ENCODE measurements at places on chromosomes 1 and 21. TPM values are rescaled to one million over a fixed set of nuclear protein-coding genes. Genes with fewer than 3 reads are reported as not detected.

DNA sequence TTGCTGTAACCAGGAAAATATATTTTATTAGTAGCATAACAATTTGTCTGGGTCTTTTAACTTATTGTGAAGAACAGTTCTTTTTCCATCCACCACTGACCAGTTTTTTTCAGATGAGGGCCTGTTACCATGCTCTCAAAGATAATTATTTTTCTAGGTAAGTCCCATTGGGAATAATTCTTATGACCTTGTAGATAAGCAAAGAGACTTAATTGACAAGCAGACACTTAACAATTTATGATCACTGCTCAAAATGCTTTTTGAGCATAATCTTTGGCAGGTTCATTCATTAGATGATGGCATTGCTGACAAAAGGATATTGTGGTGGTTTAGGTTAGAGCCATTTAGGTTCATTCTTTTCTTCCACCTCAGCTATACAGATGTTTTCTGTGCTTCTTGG is 6.6 kb downstream of the SNX27 start:
- DNase-seq, result no peak

Gene PLA2G2C
- not detected for total RNA-seq

DNA sequence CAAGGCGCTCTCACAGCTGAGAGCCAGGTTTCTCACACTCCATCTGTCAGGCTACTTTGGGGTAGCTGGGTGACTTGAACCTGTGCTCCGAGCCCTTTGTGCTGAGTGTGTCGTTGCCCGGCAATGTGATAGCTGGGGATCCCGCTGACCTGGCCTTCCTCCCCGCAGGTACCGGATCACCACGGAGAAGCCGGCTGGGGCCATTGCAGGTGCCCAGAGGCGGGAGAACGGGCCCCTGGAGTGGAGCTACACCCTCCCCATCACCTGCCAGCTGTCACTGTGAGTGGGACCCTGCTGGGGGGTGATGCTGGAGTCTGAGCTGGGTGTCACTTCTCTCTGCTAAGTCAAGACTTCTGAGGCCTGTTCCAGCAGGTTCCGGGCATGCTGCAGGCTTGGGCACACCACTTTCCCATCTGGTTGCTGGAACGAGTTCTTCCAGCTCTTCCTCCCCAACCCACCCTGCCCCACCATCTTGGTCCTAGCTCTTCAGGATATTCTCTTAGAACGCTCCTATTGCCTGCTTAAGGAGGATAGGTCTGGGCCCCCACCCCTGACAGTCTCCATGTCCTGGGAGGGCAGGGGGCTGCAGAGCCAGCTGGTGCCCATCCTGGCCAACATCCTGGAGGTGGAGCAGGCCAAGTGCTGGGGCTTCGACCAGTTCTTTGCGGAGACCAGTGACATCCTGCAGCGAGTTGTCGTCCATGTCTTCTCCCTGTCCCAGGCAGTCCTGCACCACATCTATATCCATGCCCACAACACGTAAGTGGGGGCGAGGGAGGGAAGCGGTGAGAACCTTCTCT is 7.5 kb downstream of the IKBKE start:
- no peak for DNase-seq

DNA sequence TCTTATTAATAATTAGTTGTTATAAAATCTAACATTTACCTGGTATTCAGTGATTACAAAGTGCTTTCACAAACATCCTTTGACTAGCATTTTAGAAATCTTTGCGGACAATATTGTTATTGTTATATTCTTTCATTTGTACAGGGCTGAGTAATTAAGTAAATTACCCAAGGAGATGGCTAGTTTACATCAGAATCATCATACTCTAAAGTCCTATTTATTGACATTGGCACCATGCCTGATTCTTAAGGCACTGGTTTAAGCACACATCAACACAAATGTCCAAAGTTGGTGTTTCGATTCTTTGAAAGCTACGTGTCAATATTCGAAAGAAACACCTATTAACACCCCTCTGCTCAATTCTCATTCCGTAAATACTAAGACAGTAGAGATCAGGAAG is 424.6 kb upstream of the CHRM3 start:
- DNase-seq, result no peak

DNA sequence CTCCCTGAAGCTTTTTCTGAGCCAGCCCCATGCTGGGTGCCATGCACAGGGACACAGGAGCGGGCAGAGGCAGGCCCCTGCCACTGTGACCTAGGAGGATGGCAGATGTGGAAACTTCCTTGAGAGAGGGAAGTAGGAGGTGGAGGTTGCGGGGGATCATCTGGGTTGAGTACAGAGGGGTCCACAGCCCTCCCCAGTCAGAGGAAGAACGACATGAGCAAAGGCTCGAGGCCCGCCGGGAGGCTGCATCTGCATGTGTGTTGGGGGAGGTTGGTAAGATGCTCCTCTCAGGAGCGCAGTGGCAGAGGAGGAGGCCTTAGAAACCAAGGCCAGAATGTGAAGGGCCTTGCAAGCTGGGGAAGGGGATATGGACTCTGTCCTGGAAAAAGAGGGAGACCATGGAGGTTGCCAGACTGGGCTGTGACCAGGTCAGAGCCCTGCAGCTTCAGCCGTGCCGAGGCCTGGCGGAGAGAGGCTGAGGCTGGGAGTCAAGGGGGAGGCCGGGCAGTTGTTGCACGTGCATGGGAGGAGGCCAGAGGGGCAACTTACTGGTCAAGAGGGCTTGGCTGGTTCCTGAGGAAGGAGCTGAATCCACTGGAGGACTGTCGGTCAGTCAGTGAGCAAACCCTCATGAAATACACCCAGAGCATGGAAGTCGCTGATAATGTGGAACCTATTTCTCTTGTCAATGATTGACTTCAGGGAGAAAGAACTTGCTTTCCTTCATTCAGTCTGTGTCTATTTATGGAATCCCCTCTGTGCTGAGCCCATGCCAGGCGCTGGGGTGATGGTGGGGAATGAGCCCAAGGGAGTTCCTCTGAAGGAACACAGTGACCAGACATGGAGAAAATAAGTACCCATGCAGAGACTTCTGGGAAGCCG is 31.7 kb downstream of the A3GALT2 start:
- DNase-seq, result no peak

Gene ZMYND12
- not detected for total RNA-seq

- peak; percentile 11 for DNase-seq
Observed at GRCh38 chr1:185533596-185533995, 200.6 kb upstream of the HMCN1 start.

GRCh38 chr1:94926126-94926914 is 590 bp downstream of the CNN3 start:
- peak; percentile 53 for DNase-seq

DNA sequence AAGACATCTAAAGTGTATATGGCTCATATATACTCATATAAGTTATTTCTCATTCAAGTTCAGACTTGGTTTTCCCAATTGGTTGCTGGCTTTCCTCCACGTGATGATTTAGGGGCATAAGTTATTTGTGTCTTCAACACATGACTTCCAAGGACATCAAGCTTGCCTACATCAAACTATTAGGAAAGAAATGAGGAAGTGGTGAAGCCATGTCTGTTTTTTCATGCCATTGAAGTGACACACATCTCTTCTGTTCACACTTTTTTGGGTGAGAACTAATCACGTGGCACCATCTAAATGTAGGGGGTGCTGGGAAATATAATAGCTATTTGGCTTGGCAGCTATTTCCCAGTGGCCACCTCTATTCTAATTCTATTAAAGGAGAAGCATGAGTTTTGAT is 282.1 kb downstream of the OMA1 start:
- DNase-seq, result no peak

DNA sequence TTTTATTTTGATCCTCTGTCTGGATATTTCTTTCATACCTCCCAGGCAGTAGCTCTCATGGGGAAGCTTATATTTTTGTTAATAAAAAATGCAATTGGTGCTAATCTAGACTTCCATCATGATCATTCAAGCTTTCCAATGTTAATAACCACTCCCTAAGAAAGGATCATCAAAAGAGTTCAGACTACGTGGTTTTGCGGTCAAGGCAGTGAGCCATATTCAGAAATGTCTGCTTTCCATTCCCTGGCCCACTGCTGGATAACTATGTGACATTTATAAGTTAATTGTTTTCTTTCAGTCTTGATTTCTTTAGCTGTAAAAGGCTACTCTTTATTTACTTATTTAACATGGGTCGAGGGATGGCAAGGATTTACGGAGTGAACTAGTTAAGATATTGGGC is 414.6 kb downstream of the LMO4 start:
- DNase-seq, result no peak

DNA sequence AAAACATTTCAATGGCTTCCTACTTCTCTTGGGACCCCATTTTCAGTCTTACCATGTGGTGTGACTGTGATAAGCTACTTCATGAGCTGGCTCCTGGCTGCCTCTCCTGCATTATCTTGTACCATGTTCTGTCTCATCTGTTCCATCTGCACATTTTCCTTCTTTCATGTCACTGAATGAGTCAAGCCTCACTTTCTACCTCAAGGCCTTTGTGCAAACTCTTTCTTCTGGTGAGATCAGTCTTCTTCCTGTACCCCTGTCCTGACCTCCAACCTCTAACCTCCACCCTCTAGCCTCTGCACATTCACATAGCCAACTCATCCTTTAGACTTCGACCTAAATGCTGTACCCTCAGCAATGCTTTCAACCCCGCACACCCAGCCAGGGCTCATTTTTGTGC is 9.6 kb upstream of the FAM78B start:
- DNase-seq, result no peak

GRCh38 chr1:91997607-91998195 is 32.1 kb upstream of the EPHX4 start:
- peak; percentile 68 for DNase-seq

DNA sequence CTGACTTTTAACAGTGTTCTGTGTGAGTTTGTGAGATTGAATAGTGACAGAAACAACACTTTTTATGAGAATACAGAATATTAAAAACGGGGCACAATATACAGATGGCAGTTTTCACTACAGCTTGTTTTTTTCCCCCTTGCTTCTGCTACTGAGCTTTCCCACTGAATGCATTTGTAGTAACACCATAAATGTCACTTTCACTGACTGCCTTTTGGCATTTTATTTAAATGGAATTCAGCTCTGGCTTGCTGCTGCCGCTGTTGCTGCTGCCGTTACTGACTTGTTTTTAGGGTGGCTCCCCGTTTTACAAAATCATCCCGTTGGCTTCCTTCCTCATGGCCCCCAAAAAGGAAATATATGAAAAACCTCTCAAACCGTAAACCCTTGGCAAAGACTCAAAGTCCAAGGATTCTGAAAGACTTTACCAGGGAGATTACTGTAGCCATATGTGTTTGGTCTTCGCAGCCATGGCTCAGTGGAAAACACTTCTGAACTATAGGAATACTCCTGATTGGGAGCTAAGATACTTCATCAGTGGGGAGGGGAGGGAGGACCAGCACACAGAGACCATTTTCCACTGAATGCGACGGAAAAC is 151.0 kb downstream of the NUF2 start:
- DNase-seq, result no peak

DNA sequence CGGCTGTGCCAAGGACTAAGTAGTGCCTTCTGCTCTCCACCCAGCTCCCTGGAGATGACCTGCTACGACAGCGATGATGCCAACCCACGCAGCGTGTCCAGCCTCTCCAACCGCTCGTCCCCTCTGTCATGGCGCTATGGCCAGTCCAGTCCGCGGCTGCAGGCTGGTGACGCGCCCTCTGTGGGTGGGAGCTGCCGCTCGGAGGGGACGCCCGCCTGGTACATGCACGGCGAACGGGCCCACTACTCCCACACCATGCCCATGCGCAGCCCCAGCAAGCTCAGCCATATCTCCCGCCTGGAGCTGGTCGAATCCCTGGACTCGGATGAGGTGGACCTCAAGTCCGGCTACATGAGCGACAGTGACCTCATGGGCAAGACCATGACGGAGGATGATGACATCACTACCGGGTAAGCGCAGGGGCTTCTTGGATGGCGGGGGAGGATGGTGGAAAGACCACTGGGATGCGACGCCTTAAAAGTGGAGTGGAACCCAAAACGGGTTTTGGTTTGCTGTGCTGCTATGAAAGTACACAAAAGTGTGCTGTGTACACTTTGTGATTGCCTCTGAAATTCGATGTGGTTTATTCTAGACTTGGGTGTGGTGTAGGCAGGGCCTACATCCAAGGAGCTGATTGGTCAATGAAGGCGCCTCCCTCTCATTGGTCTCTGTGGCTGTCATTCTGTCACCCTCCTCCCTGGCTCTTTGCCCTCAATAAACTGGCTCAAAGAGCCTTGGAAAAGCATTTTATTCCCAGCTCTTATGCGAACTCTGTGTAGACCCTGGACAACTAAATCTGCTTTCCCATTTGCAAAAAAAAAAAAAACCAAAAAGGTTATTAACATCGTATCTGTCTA is 110.4 kb upstream of the IPO9 start:
- DNase-seq, result no peak

- DNase-seq, result no peak
Observed at GRCh38 chr21:33267250-33267649, 1.1 kb downstream of the IL10RB start.

GRCh38 chr1:248828845-248829244 is 3.1 kb upstream of the SH3BP5L start:
- DNase-seq, result peak; percentile 93

Gene ZNF593OS
- total RNA-seq, result not detected

Gene SLX9
- total RNA-seq, result 17.5 TPM

GRCh38 chr1:225822655-225823403 is 12.9 kb downstream of the EPHX1 start:
- no peak for DNase-seq

- DNase-seq, result no peak
Observed at GRCh38 chr1:247857985-247858619, 1.1 kb downstream of the TRIM58 start.

DNA sequence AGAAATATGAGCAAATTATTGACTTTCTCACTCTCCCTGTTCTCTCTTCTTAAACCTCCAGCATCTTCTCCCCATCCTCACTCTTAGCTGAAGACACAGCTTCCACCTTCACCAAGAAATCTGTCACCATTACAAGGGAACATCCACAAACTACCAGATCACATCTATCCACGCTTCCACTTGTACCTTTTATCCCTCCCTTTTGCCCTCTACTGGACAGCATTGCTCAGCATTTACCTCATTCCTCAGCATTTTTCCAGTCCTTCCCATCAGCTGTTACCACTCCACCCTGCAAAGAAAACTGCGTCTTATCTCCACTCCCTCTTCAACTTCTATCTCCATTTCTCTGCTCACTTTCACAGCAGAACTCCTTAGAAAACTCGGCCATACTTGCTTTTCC is 42.6 kb downstream of the KCNJ6 start:
- DNase-seq, result peak; percentile 43

Gene RHEX
- total RNA-seq, result not detected

DNA sequence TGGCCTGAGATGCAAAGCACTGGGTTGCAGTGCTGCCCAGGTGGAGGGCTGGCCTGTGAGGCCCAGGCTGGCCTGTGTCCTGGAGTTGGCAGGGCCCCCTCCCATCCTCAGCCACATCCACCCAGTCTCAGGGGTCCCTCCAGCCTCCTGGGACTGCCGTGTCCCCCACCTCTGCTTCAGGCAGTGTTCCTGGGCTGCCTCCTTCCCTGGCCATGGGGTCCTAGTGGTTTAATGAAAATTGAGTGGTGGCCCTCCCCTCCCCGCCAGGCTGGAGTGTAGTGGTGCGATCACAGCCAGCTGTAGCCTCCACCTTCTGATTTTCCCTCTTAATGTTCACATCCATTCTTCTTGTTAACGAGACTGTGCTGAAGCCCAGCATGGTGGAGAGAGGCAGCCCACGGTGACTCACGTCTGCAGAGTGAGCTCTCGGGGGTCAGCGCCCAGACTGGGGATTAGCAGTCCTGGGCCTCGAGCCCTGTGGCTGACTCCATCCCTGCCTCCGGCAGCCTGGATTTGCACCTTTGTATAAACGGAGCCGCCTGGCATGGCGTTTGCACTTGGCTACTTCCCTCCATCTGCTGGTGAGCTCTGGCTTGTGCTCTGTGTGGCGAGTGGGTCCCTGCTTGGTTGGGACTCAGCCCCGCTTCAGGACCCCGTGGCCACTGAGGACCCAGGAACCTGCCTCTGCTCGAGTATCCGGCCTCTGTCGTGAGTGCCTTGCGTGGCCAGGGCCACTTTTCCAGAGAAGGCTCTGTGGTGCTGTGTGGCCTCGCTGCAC is 6.9 kb downstream of the MIB2 start:
- peak; percentile 61 for DNase-seq

Data from IMR-90 (cell line).